ENCODE measurements at places on chromosomes 12 and 14.

DNA sequence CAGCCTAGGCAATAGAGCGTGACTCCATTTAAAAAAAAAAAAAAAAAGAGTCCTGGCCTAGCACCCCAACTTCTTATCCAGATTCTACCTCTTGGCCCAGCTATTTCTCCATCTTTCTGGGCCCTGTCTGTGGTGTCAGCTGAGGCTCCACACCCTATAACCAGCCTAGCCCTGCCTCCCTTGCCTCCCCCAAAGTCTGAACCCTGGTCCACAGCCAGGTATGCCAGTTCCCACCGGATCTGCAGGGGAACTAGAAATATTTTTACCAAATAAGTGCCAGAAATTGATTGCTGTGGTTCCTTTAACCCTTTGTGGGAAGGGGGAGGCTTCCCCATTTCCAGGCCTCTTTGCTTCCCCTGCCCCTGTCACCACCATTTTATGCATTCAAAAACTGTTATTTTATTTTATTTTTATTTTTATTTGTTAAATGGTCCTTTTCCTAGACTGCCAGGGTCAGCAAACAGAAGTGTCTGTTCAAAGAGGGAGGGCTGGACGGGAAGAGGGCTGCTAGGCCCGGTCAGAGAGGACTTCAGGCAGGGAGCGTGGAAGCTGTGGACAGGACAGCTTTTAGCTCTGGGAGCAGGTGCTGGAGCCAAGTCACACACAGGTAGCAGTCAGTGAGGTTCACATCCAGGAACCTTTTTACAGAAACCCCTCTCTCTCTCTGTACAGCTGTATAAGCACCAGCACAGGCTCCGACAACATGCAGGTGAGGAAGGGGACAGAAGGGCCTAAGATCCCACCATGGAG lies 23.2 kb downstream of the TTC9 start:
- DNase-seq: no peak

DNA sequence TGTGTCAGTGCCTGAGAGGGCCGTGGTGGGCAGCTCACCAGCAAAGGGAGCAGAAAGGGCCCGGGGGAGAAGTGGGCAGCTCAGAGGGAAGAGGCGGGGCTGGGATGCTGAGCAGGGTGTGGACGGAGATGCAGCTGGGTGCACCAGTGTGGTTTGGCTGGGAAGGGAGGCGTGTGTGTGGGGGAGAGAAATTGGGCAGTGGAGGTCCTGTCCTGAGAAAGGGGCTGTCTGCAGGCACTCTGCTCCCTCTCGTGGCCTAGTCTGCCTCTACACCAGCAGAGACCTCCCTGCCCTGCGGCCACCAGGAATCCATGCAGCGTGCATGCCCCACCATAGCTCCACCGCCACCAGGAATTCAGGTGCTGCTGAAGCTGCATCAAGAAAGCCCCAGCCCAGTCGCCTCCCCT lies 6.4 kb downstream of the TMEM121 start:
- no peak for DNase-seq

- DNase-seq: no peak
Measured at GRCh38 chr14:101288436-101289229, 272.7 kb upstream of the DIO3 start.

DNA sequence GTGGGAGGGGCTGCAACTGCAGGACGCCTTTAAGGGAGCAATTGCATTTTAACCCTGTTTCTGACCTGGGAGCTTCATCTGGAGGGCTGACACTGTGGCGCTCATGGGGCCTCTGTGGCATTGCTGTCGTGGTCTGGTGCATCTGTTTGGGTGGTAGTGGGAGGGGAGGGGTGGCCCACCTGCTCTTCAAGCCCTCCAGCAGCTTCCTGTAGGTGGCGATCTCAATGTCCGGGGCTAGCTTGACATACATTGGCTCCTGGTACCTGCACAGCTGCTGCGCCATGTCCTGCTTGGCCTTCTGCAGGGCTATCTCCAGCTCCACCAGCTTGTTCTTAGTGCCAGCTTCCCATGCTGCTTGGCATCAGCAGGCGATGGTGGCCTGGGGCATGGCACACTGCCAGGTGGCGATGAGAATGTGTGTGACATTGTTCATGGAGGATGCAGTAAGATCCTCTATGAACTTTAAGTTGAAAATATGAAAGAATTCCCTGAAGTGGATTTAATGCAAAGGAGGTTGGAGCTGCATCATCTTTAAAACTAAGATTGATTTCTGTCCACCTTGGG lies 7.7 kb upstream of the KRT82 start:
- no peak for DNase-seq

DNA sequence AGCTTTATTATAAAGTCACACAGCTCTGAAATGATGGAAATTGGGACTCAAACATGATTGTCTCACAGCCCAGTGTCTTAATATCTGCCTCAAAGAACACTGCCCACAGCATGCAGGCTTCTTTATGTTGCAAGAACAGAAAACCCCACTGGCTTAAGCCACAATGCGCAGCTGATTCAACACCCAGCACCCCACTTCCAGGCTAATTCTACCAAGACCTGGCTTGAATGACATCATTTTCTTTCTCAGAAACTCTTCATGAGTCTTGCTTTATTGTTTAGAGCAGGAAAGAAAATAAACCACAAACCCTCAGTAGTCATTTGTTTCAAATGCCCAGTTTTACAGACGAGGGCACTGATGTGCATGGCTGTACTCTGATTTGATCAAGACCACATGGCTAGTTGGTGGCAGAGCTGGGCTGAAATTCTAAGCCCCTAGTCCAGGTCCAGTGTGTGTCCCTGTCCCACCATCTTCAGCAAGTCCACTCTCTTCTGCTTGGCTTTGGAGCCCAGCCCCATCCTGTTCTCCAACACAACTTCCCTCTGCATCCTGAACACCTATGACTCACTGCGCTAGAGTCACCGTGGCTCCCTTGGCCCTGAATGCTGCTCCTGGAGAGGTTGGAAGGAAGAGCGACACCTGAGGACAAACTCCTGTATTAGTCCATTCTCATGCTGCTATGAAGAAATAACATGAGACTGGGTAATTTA lies 50.3 kb upstream of the SRSF5 start:
- DNase-seq: no peak

GRCh38 chr12:128008341-128008740 lies 258.6 kb upstream of the TMEM132C start:
- DNase-seq: no peak

GRCh38 chr12:34021071-34021470 lies 1.2 kb upstream of the ALG10 start:
- no peak for DNase-seq

GRCh38 chr12:5390174-5390799 lies 41.6 kb upstream of the NTF3 start:
- no peak for DNase-seq

DNA sequence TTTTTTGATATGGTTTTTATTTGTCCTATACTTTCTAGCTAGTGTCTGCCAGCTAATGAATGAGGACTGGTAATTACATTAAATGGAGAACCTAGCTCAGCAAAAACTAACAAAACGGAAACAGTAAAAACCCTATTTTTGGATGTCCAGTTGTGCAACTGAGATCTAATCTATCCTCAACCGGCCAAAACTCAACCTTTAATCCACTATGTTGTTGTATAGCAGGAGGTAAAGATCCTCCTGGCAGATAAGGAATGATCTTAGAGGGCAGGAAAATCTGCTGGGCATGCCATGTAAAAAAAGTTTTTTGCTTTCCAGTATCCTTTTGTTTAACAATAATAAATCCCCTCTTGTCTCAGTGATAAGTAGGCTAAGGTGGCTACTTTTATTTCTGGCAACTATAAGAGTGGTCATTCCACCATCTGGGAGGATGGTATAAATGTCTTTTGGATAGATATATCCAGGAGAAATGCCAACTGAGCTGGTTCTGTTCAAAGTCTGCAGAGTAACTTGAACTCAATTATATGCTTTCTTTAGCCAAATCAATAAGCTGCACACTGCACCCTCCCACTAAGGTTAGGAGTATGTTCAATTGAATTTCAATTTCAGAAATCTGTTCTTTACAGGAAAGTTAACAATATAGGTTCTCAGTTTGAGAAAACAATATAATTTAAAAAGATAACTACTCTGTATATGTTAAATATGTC lies 40.1 kb downstream of the WASHC3 start:
- no peak for DNase-seq

DNA sequence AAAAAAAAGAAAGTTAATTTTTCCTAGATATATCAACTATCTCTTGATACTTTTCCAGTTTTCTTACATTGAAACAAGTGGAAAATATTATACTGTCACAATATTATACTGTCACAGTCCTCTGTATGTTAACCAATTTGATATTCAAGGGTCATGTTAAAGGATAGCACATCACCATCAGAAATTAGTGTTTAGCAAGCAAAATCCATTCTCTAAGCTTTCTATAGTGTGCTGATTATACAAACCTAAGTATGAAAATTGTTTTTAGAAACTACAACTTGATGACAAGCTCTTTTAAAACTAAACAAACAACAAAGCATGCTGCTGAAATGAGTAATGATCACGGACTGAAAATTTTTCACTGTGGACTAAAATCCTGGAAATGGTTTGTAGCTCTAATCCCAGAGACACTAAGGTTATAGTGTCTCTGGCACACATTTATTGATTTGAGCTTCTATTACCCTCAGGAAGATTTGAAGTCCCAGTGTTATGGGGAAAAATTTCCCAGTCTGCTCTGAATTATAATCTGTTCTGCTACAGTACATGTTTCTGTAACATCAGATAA lies 9.7 kb downstream of the SPTSSA start:
- DNase-seq: no peak

- DNase-seq: no peak
Measured at GRCh38 chr12:103840462-103840875, 565 bp downstream of the NT5DC3 start.

GRCh38 chr12:9711664-9712063 lies 21.2 kb downstream of the CLECL1 start:
- no peak for DNase-seq

DNA sequence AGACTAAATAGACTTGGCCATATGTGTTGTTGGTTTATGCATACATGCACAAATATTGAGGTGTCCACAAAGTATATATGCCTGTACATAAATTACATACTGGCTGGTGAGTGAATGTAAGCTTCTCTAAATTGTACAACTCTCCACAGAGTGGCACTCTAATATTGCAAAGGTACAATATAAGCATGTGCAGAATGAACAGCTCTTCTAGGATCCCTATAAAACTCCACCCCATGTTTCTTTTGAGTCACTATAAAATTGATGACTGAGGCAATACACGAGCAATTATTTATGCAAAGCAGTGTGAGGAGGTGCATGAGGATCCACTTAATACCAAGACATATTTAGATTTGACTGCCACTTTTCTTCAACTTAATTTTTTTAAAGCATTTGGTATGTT lies 172.2 kb downstream of the NAV3 start:
- no peak for DNase-seq

GRCh38 chr12:54509617-54510016 lies 12.1 kb downstream of the NCKAP1L start:
- no peak for DNase-seq

DNA sequence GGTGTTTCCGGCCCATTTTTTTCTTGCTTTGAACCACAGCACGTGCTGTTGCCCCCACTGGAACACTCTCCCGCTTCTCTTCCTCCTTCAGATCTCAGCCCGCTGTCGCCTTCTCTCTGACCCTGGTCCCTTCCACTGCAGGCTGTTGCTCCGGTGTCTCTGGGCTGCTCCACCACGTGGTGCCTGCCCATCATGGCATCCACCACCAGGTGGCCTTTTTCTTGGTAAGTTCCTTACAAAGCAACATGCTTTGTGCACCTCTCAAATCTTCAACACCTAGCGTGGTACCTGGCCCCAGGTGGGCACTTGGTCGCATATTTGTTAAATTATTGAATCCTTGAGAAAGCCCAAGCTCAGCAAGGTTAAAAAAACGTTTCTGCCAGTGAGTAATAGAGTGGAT lies 19.1 kb downstream of the TUNAR start:
- DNase-seq: no peak

DNA sequence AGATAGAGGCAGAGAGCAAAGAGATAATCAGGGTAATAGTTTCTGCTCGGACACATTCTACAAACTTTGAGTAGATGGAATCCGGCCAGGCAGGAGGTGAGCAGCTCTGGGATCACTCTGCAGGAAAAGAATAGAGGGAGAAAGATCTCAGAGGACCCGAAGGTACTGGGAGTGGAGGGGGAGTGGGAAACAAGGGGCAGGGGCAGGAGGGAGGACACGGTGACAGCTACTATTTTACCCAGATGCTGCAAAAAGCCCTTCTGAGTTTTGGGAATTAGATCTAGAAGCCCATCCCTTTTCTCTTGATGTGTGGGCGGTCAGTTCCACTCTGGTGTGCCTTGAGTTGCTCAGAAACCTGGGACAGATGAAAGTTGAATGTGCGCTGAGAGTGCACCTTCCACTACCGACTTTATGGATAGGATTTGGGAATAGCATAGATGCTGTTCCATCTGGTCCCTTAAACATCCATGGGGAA lies 556 bp downstream of the GPRC5A start:
- DNase-seq: no peak

- no peak for DNase-seq
Measured at GRCh38 chr14:52992236-52992870, 41.5 kb upstream of the FERMT2 start.

- no peak for DNase-seq
Measured at GRCh38 chr14:68667313-68667791, 125.5 kb downstream of the ZFP36L1 start.

- DNase-seq: no peak
Measured at GRCh38 chr12:22380031-22380430, 45.5 kb upstream of the ST8SIA1 start.

DNA sequence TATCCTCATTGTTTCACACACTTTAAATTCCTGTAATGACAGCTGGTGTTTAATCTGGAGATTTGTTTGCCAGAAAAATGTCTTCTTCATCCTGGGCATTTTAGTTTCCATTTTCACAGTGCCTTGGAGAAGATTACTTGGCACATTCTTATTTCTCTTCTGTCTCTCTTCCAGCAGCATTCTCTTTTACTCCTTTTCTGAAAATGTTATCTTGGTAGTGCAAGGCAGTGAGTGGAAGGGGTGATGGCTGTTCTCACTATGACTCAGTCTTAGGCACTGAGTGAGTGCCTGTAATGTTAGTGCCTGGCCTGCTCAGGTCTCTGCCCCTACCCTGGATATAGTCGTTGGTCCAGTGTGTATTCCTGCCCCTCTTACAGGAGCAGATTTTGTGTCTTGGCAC lies 13.1 kb downstream of the CLECL1 start:
- no peak for DNase-seq

GRCh38 chr14:37819155-37820015 lies 224.0 kb downstream of the TTC6 start:
- no peak for DNase-seq

DNA sequence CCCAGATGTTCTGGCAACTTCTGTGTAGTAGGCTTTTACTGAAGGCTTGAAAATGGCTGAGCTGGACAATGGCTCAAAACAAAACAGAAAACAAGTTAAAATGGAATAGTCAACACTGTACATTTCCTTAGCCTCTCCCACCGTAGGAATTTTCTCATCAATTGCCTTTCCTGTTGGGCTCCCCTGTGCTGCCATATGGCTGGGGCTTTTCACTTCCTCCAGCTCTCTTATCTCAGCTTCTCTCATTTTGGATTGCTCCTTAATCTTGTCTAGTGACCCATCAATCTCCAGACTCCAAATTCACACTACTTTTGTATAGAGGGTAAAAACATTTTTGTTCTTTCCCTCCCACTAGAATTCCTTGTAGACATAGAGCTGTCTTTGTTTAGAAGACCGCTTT lies 50.4 kb upstream of the RPH3A start:
- DNase-seq: no peak

Data from amygdala (tissue), 56 donors.